Neural crest cell (in vitro differentiated cells): ENCODE measurements at places on chromosomes 12 and 14.

GRCh38 chr12:99257672-99258071 lies 389.9 kb upstream of the GARIN6 start:
- no peak for DNase-seq

DNA sequence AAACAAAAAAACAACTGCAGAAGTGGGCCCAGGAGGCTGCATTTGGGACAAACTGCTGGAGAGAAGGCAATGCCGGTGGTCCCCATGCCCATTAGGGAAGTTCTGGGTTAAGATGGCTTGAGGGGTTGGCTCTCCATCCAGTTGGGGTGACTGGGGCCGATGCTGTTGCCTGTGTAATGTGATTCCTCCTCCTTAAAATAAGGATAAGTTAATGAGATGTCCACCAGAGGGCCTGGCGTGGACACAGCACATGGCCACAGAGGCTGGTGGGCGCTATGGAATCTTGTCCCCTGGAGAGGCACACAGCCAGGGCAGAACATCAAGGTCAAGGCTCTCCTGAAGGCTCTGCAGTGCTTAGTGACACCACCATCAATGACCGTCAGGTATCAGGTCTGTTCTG lies 1.0 kb upstream of the TESC start:
- DNase-seq, result no peak

DNA sequence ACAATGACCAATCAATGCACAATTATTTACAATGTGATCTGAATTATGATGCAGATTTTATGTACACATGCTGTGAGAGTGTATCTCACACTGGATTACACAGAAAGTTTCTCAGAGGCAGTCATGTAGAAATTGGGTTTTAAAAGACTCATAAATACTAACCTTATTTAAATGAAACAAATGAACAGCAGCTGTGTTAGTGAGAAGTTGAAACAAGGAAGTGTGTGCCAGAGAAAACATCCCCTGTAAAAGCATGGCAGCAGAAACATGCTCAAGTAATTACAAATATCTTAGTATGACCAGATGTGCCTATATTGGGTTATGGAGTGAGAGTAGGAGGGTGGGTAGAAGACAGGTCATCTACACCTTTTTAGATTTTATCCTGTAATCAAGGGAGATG lies 723.7 kb downstream of the C12orf50 start:
- DNase-seq, result no peak

GRCh38 chr12:568486-568885 lies 94.8 kb downstream of the NINJ2 start:
- DNase-seq, result no peak

GRCh38 chr12:84822525-84822924 lies 90.1 kb downstream of the SLC6A15 start:
- DNase-seq, result no peak

DNA sequence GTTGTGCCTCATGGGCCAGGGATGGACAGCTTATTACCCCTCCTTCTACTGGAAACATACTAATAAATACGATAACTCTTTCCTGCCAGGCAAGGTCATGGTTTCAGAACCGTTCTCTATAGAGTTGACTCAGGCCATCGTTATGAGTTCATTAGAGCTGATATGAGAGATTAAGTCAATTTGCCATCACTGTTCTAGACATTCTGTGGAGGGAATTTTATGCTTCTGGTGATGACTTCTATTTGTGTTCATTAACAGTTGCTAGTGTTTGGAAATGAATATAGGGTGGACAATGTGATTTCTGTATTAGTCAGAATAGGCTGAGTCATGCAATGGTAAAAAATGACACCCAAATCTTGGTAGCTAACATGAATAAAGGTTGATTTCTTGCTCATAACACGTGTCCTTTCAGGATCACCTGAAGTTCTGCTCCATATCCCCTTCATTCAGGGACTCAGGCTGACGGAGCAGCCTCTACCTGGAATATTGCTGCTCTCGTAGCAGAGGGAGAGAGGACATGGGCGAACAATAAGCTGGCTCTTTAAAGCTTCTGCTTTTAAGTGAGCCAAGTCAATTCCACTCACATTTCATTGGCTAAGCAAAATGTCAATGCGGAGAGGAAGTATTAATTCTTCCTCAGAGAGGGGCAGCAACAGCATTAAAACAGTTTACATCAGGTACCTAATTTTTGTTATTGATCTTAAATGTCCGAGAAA lies 18.5 kb upstream of the TBPL2 start:
- no peak for DNase-seq

GRCh38 chr14:65206448-65207096 lies 104.3 kb upstream of the MAX start:
- DNase-seq, result no peak

- DNase-seq, result no peak
Measured at GRCh38 chr12:54463484-54463883, 9.9 kb downstream of the GTSF1 start.

GRCh38 chr14:55297611-55298499 lies 26.6 kb downstream of the FBXO34 start:
- no peak for DNase-seq
